Stimulated activated CD4-positive, alpha-beta T cell treated with anti-CD3 and anti-CD28 coated beads, Interleukin-15, amount 100 ng/mL, for 24 hours (primary cell): ENCODE measurements at places on chromosomes 2 and 18.

- DNase-seq: no peak
Observed at GRCh38 chr2:142944721-142945120, 67.3 kb downstream of the KYNU start.

DNA sequence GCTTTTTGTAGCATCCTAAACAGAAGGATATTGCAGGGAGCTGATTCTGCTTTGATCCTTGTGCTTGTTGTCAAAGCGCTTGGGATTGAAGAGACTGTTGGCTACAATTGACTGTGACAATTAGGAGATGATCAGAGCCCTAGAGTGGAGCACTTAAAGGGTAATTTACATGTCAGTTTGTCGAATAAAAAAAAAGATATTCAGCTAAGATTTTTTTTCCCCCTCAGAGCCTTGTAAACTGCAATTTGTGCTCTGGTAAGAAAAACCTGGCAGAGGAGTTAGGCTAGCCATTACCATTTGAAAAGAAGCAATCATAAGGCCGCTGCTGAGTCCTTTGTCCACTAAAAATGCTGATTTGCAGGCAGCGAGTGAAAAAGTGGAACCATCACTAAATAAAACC lies 47.8 kb upstream of the ZEB2 start:
- DNase-seq: no peak

DNA sequence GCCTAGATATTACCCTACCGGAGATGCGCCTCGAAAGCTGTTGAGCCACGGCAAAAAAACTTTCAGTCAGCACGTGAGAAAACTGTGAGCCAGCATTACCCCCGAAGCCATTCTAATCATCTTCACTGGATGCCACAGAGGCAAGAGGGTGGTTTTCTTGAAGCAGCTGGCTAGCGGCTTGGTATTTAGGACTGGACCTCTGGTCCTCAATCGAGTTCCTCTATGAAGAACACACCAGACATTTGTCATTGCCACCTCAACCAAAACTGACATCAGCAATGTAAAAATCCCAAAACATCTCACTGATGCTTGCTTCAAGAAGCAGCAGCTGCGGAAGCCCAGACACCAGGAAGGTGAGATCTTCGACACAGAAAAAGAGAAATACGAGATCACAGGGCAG lies 52.8 kb upstream of the SLC66A3 start:
- no peak for DNase-seq

GRCh38 chr2:84676295-84676694 lies 160.0 kb downstream of the DNAH6 start:
- no peak for DNase-seq

DNA sequence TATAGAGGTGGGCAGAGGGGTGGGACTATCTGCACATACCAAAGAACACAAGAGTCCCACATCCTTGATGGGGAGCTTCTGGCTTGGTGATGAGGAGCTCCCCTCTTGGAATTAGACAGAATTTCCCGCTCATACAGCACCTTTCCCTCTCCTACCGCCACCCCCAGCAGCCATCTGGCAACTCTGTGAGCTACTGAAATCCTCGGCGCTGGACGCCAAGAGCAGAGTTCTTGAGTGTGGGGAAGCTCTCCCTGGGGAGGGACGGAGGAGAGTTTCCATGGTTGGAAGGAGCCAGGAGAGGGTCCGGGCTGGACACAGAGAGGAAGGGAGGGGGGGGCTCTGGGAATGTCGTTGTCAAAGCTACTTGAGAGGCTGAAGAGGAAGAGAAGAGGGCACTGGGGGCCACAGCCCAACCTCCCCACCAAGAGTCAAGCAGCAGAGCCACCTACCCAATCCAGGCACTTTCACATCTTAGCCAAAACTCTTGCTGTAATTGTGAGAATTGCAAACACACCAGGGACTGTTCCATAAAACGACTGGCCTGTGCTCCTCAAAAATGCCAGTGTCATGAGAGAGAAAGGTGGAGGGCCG lies 89.4 kb upstream of the MCFD2 start:
- DNase-seq: no peak

DNA sequence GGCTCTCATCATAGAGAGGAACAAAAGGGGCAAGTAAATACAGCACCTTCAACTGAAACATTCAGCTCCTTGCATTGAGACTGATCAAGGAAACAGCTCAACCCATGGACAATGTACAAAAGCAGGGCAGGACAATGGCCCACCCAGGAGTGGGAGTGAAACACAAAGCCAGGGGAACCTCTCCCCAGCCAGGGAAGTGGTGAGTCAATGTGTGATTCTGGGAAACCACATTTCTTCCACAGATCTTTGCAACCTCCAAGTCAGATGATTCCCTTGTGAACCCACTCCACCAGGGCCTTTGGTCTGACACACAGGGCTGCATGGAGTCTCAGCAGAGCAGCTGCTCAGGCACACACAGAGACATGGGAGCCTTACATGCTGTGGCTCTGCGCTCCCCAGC lies 294.5 kb downstream of the NR4A2 start:
- DNase-seq: no peak

- DNase-seq: no peak
Observed at GRCh38 chr2:163919717-163920116, 183.9 kb upstream of the FIGN start.

DNA sequence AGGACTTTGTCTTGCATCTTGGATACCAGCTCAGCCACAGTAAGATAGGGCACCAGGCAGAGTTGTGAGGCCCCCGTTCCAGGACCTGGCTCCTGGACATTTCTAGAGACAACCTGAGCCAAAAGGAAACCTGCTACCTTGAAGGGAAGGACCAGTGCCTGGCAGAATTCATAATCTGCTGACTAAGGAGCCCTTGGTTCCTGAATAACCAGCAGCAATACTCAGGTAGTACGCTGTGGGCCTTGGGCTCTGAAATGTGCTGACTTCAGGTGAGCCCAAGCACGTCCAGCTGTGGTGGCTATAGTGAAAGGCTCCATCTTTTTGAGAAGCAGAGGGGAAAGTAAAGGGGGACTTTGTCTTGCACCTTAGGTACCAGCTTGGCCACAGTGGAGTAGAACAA lies 28.5 kb downstream of the SERPINB11 start:
- DNase-seq: no peak

- no peak for DNase-seq
Observed at GRCh38 chr2:12560618-12561017, 156.1 kb upstream of the TRIB2 start.

GRCh38 chr2:147331790-147332419 lies 512.9 kb upstream of the ACVR2A start:
- peak; percentile 57 for DNase-seq

- DNase-seq: no peak
Observed at GRCh38 chr18:58241877-58242276, 197.9 kb downstream of the NEDD4L start.

GRCh38 chr2:45083175-45083574 lies 73.9 kb upstream of the SIX2 start:
- DNase-seq: no peak

DNA sequence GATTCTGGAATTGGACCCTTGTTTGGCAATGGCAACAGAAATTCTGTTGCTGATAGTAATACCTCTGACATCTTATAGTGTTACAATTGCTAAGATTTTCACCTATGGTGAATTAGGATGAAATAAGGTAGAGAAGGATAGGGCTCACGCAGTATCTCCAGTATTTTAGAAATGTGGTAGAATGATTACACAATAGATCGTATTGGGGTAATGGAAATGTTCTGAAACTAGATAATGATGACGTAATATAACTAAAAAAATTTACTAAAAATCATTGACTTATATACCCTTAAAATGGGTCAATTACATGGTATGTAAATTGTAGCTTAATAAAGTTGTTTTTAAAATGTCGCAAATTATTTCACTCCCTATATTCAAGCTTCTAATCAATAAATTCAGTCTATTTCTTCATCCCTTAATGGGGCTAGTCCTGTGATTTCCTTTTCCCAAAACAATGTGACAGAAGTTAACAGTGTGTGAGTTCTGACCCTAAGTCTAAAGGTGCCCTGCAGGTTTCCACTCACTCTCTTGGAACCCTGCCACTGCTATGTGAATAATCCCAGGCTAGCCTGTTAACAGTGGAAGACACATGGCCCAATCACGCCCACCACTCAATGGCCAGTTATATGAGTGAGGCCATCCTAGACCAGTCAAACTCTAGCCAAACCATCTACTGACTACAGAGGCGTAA lies 31.2 kb downstream of the USP37 start:
- DNase-seq: no peak

GRCh38 chr2:234133004-234133403 lies 82.5 kb downstream of the SPP2 start:
- DNase-seq: no peak

- DNase-seq: no peak
Observed at GRCh38 chr2:656676-657075, 20.5 kb downstream of the TMEM18 start.

DNA sequence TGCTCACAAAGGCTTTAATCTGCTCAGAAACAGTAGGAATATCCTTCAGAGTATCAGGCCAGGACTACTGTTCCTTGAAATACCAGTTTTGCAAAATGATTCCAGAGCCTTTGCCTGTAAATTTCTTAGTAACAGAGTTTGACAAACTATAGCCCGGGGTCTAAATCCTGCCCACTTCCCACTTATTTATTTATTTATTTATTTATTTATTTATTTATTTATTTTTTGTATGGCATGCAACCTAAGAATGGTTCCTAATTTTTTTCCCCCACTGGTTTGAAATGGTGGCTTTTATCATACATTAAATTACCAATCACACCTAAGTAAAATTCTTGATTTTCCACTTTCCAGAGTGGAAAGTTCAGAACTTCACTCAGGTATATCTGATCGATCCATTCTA lies 45.6 kb downstream of the KCNG3 start:
- no peak for DNase-seq

DNA sequence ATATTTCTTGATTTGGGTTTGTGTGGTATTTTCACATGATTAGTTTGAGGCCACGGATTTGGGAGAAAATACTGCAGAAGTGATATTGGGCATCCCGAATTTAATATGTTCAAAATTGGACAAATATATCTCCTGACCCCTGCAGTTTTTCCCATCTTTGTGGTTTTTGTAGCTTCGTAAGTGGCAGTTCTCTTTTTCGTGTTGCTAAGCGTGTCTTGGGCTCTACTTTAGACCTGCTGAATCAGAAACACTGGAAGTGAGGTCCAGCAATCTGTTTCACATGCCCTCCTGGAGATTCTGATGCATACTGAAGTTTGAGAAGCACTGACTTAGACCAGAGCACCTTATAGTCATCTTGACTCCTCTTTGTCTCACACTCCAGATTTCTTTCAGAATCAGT lies 98.3 kb downstream of the EPB41L5 start:
- DNase-seq: no peak
